ENCODE measurements at places on chromosomes 16 and 17. TPM values are rescaled to one million over a fixed set of nuclear protein-coding genes. Genes with fewer than 3 reads are reported as not detected.
A peak's percentile ranks its signal among the peaks of the same experiment; 100 is the strongest.

The ASPHD1 gene
- 1.3 TPM for total RNA-seq

DNA sequence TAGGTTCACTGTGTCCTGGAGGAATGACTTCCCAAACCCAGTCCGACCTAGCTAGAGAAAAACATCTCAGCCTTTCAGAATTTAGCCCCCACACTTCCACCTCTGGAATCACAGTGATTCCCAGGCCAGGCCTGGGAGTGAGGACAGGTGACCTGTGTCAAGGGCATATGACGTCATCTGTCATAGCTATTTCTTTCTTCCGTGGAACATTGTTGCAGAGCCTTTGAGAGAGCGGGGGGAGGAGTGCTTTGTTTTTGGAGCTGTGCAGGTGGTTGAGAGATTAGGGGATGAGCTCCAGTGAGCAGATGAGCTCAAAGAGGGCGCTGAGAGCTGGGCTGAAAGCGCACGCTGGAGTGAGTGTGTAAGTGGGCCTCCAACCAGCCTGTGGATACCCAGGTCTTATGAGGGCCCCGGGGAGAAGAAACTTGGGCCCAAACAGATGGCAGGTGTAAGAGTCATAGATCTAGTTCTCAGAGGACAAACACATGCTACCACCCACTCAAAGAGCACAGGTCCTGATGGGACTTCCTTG is 344.8 kb downstream of the SNX29 start:
- peak overlapping the region; percentile 73 for H3K27ac ChIP-seq
- peaks cover 14% of the 10 kb centered on the region for H3K4me1 ChIP-seq
- no peak overlapping the region for H3K4me3 ChIP-seq
- H3K27me3 ChIP-seq: no peaks in the 10 kb centered on the region

- no peak overlapping the region for H3K27ac ChIP-seq
- H3K4me1 ChIP-seq: peaks cover 20% of the 10 kb centered on the region
- no peaks in the 10 kb centered on the region for H3K27me3 ChIP-seq
- DNase-seq: no peak
Measured at GRCh38 chr17:64002658-64003525, 4.7 kb downstream of the PRR29 start.

DNA sequence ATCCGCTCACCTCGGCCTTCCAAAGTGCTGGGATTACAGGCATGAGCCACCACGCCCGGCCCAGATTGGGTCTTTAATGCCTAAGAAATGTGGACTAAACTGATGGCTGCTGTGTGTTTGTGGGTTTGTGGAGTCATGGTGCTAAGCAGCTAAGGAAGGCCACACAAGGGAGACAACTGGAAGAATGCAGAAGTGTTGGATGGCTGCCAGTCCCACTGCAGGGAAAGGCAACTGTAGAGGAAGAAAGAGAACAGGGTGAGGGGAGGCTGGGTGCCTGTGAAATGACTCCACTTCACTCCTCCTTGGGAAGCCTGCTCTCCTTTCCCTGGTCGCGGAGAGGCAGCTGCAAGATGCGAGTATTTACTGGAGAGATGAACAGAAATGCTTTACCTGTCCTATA is 23.5 kb upstream of the SIAH1 start:
- H3K27me3 ChIP-seq: peaks cover 3% of the 10 kb centered on the region
- no peak overlapping the region for H3K27ac ChIP-seq

Data from activated naive CD8-positive, alpha-beta T cell treated with anti-CD3 and anti-CD28 coated beads for 36 hours (primary cell).